Transverse colon (tissue), 4 donors: ENCODE measurements at places on chromosomes 12 and 14. TPM values are rescaled to one million over a fixed set of nuclear protein-coding genes. Genes with fewer than 3 reads are reported as not detected.

GRCh38 chr12:132437943-132438700 lies 51.8 kb upstream of the FBRSL1 start:
- H3K4me1 ChIP-seq = peaks cover 10% of the 10 kb centered on the region
- no peaks in the 10 kb centered on the region for H3K36me3 ChIP-seq
- no peak overlapping the region for H3K4me3 ChIP-seq
- H3K27ac ChIP-seq = no peak overlapping the region
- H3K27me3 ChIP-seq = peaks cover 11% of the 10 kb centered on the region

- H3K36me3 ChIP-seq = no peaks in the 10 kb centered on the region
- H3K4me1 ChIP-seq = no peaks in the 10 kb centered on the region
- no peaks in the 10 kb centered on the region for H3K27me3 ChIP-seq
- H3K4me3 ChIP-seq = no peak overlapping the region
- H3K27ac ChIP-seq = no peak overlapping the region
- DNase-seq = no peak
Observed at GRCh38 chr12:86170051-86170450, 86.1 kb downstream of the MGAT4C start.

DNA sequence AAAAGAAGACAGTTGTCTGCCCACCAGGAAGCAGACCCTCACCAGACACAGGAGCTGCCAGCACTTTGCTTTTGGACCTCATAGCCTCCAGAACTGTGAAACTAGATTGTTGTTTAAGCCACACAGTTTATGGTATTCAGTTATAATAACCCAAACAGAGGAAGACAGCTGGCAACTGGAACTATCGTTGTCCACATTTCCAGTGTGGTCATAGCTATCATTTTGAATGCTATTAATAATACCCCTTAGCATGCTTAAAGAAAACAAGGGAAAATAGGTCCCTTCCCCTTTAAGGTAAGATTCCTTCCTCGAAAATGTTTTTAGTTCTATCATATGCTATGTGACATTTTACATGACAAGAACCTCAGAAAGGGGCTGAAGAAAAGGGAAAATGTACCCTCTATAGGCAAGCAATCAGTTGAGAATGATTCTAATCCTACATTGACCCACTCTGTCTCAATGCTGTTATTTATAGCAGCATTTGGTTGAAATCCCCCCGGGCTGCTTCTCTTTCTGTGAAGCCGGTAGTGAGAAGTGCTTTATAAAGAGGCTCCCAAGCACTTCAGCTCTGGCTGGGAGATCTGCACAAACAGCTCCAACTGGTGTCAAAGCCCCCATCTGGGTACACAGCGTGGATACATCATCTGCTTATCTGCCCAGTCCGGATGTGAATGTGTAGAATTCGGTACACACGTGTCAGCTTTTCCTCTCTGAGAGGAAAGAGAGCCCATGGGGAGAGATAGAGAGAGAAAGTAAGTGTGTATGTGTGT lies 221.2 kb upstream of the FLRT2 start:
- H3K27me3 ChIP-seq = no peaks in the 10 kb centered on the region
- no peaks in the 10 kb centered on the region for H3K4me1 ChIP-seq
- DNase-seq = no peak
- H3K36me3 ChIP-seq = no peaks in the 10 kb centered on the region
- no peak overlapping the region for H3K4me3 ChIP-seq
- H3K27ac ChIP-seq = no peak overlapping the region

Gene SAMD15
- not detected for total RNA-seq

DNA sequence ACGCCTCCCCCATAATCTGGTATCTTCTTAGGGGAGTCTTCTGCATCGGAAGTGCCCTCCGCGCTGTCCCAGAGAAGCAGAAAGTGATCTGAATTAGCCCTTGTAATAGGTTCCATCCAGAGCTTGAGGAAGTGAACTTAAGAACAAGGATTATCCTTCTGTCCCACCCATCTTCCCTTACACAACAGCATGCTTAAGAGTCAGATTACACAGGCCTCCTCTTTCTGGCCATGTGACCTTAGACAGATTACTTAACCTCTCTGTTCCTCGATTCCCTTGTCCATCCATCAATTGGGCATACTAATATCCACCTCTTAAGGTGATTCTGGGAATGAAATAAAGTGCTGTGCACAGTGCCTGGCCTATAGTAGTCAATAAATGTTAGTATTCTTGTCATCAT lies 11.4 kb downstream of the CABP1 start:
- peak overlapping the region; percentile 31 for H3K27ac ChIP-seq
- no peaks in the 10 kb centered on the region for H3K36me3 ChIP-seq
- no peaks in the 10 kb centered on the region for H3K4me1 ChIP-seq
- H3K27me3 ChIP-seq = no peaks in the 10 kb centered on the region
